Stimulated activated CD4-positive, alpha-beta T cell treated with anti-CD3 and anti-CD28 coated beads, Interleukin-4, amount 100 ng/mL, for 24 hours (primary cell): ENCODE measurements at places on chromosomes 1 and 21.

DNA sequence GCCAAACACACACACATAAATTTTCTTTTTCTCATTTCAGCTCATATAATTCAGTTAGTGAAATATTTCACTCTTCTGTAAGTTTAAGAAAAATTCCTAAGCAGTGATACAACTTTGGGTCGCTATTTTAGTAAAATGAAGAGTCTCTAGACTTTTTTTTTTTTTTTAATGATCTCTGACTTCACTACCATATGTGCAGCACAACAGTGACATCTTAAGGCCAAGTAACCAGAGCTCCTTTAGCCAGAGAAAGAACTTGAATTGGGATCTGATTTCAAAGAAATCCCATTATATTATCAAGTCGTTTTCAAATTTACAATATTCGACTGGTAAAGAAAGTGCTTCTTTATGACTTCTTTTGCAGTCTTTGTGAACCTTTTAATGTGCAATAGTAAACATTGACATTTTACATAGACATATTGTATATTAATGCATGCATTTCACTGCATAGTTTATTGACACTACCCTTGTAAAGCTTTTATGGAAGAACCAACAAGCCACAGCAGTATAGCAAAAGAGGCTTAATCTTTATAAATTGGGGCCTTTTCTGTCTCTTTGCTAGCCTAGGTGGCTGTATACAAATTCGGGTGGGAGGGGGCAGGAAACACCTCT, 62.2 kb downstream of the LRRC40 start:
- no peak for DNase-seq

DNA sequence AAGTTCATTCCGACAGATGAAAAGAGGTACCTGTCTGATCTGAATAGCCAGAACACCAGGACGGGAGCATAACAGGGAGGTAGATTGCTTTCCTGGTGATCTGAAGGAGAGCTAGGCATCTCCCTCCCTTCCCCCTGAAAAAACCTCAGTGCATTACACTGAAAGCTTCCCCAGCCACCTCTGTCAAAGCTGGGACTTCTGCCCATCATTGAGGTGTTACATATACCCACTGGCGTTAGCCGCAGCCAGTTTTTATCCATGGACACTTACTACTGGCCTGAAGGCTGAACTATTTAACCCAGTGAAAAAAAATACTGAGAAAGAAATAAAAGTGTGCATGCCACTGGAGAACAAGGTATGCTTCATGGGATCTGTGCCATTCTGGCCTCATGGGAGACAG, 568.3 kb upstream of the ADAMTS5 start:
- DNase-seq = no peak

GRCh38 chr1:234481771-234482170, 2.8 kb upstream of the TARBP1 start:
- no peak for DNase-seq

GRCh38 chr1:229689904-229690303, 63.9 kb downstream of the URB2 start:
- DNase-seq = no peak

DNA sequence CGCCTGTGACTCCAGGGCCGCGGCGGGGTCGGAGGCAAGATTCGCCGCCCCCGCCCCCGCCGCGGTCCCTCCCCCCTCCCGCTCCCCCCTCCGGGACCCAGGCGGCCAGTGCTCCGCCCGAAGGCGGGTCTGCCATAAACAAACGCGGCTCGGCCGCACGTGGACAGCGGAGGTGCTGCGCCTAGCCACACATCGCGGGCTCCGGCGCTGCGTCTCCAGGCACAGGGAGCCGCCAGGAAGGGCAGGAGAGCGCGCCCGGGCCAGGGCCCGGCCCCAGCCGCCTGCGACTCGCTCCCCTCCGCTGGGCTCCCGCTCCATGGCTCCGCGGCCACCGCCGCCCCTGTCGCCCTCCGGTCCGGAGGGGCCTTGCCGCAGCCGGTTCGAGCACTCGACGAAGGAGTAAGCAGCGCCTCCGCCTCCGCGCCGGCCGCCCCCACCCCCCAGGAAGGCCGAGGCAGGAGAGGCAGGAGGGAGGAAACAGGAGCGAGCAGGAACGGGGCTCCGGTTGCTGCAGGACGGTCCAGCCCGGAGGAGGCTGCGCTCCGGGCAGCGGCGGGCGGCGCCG, at the start of gene SIM2:
Gene SIM2, plus strand, starts transcription at position 135 of the 565 bp plus-strand sequence. CDS start 632 bp downstream, outside the sequence.
- no peak for DNase-seq

DNA sequence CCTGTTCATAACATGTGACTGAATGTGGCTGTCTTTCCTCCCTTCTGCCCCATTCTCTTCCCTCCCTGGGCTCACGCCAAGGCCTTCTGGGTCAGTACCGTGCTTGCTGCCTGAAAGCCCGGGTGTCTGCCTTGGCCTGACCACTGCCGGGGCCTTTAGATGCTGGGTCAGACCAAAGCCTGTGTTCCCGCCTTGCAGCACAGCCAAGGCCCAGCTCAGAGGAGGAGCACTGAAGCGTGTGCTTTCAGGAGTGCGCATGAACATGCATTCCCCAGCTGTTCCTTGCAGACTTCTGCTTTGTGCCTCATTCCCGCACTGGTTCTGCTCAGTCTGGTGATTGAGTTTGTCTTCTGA, 27.0 kb upstream of the SARS1 start:
- no peak for DNase-seq

GRCh38 chr21:26686278-26686677, 113.2 kb upstream of the CYYR1 start:
- DNase-seq = peak; percentile 11

- DNase-seq = no peak
Observed at GRCh38 chr1:84877592-84877991, 15.4 kb downstream of the LPAR3 start.

- DNase-seq = no peak
Observed at GRCh38 chr1:58813361-58813760, 29.5 kb upstream of the JUN start.

GRCh38 chr1:923131-923990, at the start of gene SAMD11:
Gene SAMD11, plus strand, starts transcription at chr1:923923. Its CDS starts 509 bp downstream, at chr1:924432.
- DNase-seq = peak; percentile 58

DNA sequence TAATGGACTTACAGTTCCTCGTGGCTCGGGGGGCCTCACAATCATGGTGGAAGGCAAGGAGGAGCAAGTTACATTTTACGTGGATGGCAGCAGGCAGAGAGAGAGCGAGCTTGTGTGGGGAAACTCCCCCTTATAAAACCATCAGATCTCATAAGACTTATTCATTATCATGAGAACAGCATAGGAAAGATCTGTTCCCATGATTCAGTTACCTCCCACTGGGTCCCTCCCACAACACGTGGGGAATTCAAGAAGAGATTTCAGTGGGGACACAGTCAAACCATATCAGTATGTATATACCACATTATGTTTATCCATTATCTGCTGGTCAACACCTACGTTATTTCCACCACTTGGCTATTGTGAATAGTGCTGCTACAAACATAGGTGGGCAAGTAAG, 352.3 kb upstream of the B3GALT2 start:
- peak; percentile 69 for DNase-seq

- DNase-seq = no peak
Observed at GRCh38 chr1:172252321-172252720, 168.2 kb upstream of the C1orf105 start.

DNA sequence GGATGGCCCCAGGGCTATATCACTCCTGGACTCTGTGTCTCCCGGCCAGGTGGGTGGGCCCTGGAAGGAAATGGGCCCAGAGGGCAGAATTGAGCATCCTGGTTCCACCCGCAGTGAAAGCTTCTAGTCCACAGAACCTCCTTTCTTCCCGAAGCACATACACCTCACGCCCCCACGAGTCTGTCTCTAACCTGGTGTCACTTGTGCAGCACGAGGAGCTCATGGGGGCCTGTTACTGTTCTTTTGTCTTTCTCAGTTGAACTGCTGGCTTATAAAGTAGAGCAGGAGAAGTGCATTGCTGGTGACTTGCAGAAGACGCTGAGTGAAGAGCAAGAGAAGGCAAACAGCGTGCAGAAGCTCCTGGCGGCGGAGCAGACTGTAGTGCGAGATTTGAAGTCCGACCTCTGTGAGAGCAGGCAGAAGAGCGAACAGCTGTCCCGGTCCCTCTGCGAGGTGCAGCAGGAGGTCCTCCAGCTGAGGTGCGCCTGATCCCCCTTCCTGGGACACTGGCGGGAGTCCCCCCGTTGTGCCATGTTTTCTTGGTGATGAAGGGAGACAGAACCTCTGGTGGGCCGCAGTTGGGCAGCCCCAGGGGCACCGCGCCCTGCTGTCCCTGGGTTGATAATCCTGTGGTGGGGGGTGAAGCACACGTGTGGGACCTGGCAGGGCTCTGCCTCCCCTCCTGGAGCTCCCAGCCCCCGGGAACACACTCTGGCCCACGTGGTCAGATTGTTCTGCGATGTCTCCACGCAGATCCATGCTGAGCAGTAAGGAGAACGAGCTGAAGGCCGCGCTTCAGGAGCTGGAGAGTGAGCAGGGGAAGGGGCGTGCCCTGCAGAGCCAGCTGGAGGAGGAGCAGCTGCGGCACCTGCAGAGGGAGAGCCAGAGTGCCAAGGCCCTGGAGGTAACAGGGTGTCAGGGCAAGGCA, 28.7 kb upstream of the DIP2A start:
- DNase-seq = no peak

GRCh38 chr1:238153939-238154338, 263.2 kb upstream of the ZP4 start:
- DNase-seq = no peak
